ENCODE measurements at places on chromosomes 12 and 14. TPM values are rescaled to one million over a fixed set of nuclear protein-coding genes. Genes with fewer than 3 reads are reported as not detected.

NTS gene
- total RNA-seq, result 0.47 TPM

DNA sequence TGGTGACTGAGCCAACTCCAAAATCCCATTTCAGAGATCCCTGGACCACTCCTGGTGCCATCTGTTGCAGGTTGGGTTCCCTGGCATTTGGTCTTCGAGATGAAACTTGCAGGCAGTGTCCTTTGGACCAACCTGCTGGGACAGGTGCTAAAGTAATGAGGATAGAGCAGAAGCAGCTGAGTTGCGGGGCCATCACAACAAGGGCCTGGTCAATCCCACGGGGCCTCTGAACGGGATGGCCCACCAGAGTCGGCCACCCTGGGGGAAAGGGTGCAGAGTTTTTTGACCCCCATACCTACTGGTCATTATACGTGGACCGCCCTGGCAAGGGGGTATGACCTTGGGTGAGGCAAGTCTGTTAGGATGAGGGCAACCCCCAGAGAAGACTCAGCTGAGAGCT lies 39.3 kb downstream of the DLK1 start:
- peaks cover 62% of the 10 kb centered on the region for H3K27me3 ChIP-seq
- no peak for ATAC-seq
- no peaks in the 10 kb centered on the region for H3K4me1 ChIP-seq
- no peak overlapping the region for H3K4me3 ChIP-seq
- no peaks in the 10 kb centered on the region for H3K36me3 ChIP-seq

SERPINA6 gene
- not detected for total RNA-seq

DNA sequence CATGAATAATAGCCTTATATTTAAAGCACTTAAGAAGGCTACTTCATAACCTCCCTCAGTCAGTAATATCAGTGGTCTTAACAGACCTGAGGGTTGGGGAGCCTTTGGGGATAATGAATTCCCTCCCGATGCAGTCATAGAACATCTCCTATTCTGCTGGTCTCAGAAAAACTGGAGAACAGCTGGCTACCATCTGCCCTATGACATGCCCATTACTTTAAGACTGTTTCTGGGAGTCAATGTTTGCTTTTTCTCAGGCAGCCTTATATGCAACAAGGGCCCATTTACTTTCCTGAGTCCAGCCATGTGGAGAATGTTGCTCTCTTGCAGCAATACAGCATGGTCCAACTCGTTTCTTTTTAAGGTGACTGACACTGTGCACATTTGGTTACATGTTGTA lies 161.7 kb upstream of the PARP11 start:
- no peaks in the 10 kb centered on the region for H3K36me3 ChIP-seq
- no peak overlapping the region for H3K4me3 ChIP-seq
- no peak overlapping the region for H3K27ac ChIP-seq
- no peaks in the 10 kb centered on the region for H3K27me3 ChIP-seq

DNA sequence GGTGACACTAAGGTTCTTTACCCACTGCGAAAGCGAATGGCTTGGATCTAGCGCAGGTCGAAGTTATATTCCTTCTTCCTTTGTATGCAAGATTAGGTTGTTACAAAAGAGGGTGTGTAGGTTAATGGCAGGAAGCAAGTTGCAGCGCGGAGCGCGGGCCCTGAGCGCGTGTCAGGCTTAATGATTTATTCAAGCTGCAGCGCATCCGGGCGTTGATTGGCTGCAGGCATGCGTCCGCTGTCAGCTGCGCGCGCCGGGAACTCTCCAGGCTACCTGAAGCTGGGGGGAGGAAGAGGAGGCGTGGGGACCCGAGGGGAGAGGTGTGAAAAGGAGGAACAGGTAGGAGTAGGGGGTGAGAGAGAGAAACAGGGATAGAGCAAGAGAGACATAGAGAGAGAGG lies 7.4 kb downstream of the ASCL1 start:
- H3K27ac ChIP-seq, result no peak overlapping the region
- no peaks in the 10 kb centered on the region for H3K36me3 ChIP-seq
- H3K27me3 ChIP-seq, result peaks cover 96% of the 10 kb centered on the region
- H3K4me3 ChIP-seq, result no peak overlapping the region

- no peak overlapping the region for H3K27ac ChIP-seq
- no peak for ATAC-seq
- H3K4me1 ChIP-seq, result no peaks in the 10 kb centered on the region
- H3K27me3 ChIP-seq, result no peaks in the 10 kb centered on the region
- H3K36me3 ChIP-seq, result no peaks in the 10 kb centered on the region
- H3K4me3 ChIP-seq, result no peak overlapping the region
Observed at GRCh38 chr12:14923944-14924343, 14.4 kb downstream of the ERP27 start.

DNA sequence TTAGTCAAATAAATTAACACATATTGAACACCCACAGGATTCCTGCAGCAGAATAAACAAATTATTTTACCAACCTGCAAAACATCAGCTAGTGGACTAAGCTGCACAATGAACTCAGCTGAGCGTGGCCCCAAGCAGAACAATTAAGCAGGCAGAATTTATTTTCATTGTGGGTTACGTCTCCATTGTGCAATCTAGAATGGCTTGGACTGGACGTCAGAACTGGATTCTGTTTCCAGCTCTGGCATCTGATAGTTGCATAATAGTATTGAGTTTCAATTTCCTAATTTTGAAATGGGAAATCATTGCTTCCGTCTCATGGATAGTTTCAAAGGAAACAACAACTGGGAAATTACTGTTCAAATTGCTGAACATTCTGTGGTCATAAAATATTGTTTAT lies 35.5 kb upstream of the RERG start:
- H3K27me3 ChIP-seq, result no peaks in the 10 kb centered on the region
- ATAC-seq, result peak; percentile 89
- no peaks in the 10 kb centered on the region for H3K4me1 ChIP-seq
- no peak overlapping the region for H3K4me3 ChIP-seq
- H3K27ac ChIP-seq, result no peak overlapping the region

- no peak overlapping the region for H3K27ac ChIP-seq
- H3K36me3 ChIP-seq, result no peaks in the 10 kb centered on the region
Observed at GRCh38 chr14:103070971-103071542, 13.0 kb upstream of the LBHD2 start.

ADCY6 gene
- 31.4 TPM for total RNA-seq

STYK1 gene
- not detected for total RNA-seq

DNA sequence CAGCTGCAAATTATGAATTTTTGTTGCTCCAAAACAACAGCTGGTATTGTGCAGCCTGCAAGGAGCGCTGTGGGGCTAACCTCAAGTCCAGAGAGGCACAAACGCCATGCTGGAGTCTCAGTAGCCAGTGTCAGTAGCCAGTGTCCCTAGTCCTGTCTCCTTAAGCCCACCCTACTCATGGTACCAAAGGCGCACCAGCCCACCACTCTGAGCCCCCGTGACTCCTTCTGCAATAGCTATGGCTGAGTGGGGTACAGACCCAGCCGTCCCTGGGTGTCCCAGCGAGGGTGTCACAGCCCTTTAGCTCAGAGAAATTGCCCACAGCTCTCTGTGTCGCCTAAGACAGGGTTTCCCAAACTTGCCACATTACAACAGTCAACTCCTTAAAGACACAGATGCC lies 65.2 kb downstream of the ARL6IP4 start:
- H3K27me3 ChIP-seq, result no peaks in the 10 kb centered on the region
- H3K36me3 ChIP-seq, result no peaks in the 10 kb centered on the region
- no peak for ATAC-seq

OR4K14 gene
- not detected for total RNA-seq

DNA sequence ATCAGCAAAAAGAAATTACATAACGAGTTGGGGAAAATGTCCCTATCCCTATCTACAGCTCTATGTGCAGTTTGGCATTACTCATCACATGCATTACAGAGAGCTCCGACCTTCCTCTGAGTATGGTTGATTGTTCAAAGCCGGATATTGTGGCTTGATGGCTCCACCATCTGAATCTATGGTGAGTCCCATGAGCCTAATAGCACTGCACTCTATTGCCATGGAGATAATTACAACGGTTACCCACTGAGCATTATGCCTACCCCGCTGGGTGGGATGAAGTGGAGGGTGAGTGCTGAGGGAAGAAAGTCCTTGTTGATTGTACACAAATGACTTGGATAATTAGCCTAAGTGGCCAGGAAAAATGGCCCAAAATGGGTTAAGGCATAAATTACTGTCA lies 800.5 kb downstream of the NRXN3 start:
- no peaks in the 10 kb centered on the region for H3K4me1 ChIP-seq
- no peaks in the 10 kb centered on the region for H3K27me3 ChIP-seq
- H3K4me3 ChIP-seq, result no peak overlapping the region
- no peak overlapping the region for H3K27ac ChIP-seq
- no peak for ATAC-seq

- H3K4me3 ChIP-seq, result no peak overlapping the region
- peak overlapping the region; percentile 45 for H3K27ac ChIP-seq
- no peak for ATAC-seq
- peaks cover 13% of the 10 kb centered on the region for H3K4me1 ChIP-seq
- no peaks in the 10 kb centered on the region for H3K36me3 ChIP-seq
Observed at GRCh38 chr12:131131808-131132117, 178.1 kb downstream of the ADGRD1 start.

- peaks cover 2% of the 10 kb centered on the region for H3K4me1 ChIP-seq
- no peak overlapping the region for H3K27ac ChIP-seq
- H3K4me3 ChIP-seq, result no peak overlapping the region
Observed at GRCh38 chr14:32805979-32806378, 132.7 kb upstream of the NPAS3 start.

- no peaks in the 10 kb centered on the region for H3K4me1 ChIP-seq
- no peaks in the 10 kb centered on the region for H3K27me3 ChIP-seq
- H3K27ac ChIP-seq, result no peak overlapping the region
Observed at GRCh38 chr14:83827383-83827782, 1702.6 kb upstream of the FLRT2 start.

- peaks cover 82% of the 10 kb centered on the region for H3K36me3 ChIP-seq
- H3K4me1 ChIP-seq, result no peaks in the 10 kb centered on the region
- no peak for ATAC-seq
- no peaks in the 10 kb centered on the region for H3K27me3 ChIP-seq
Observed at GRCh38 chr14:35669782-35670181, 135.8 kb downstream of the INSM2 start.

GRCh38 chr14:100857233-100857922 lies 31.5 kb downstream of the MEG3 start:
- H3K36me3 ChIP-seq, result no peaks in the 10 kb centered on the region
- peaks cover 24% of the 10 kb centered on the region for H3K27me3 ChIP-seq
- no peak overlapping the region for H3K27ac ChIP-seq
- ATAC-seq, result no peak
- no peaks in the 10 kb centered on the region for H3K4me1 ChIP-seq

ANKS1B gene
- 21.3 TPM for total RNA-seq

DNA sequence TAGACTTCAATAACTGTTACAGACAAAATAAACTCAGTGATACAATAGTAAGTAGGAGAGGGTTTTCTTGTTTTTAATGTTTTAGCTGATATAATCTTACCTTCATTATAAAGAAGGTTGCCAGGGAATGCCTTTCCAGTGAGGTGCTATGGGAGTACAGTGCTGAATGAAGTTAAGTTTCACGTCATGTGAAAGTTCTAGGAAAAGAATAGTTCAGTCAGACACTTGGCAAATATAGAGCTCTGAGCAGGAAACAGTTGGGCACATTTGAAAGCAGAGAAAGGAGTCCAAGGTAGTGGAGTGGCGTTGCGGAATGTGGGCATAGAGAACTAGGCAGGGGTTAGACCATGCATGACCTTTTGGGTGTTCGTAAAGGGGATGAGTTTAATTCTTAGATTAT lies 88.6 kb upstream of the DCN start:
- H3K4me3 ChIP-seq, result no peak overlapping the region
- no peaks in the 10 kb centered on the region for H3K4me1 ChIP-seq
- H3K27ac ChIP-seq, result peak overlapping the region; percentile 74
- no peaks in the 10 kb centered on the region for H3K36me3 ChIP-seq
- no peak for ATAC-seq
- H3K27me3 ChIP-seq, result no peaks in the 10 kb centered on the region

GRCh38 chr14:72892103-72892878 lies 1.6 kb downstream of the DPF3 start:
- H3K4me3 ChIP-seq, result peak overlapping the region; percentile 89
- H3K27ac ChIP-seq, result peak overlapping the region; percentile 79
- H3K27me3 ChIP-seq, result peaks cover 44% of the 10 kb centered on the region
- H3K4me1 ChIP-seq, result peaks cover 37% of the 10 kb centered on the region
- no peaks in the 10 kb centered on the region for H3K36me3 ChIP-seq
- no peak for ATAC-seq

PRIMA1 gene
- total RNA-seq, result 17.9 TPM

DNA sequence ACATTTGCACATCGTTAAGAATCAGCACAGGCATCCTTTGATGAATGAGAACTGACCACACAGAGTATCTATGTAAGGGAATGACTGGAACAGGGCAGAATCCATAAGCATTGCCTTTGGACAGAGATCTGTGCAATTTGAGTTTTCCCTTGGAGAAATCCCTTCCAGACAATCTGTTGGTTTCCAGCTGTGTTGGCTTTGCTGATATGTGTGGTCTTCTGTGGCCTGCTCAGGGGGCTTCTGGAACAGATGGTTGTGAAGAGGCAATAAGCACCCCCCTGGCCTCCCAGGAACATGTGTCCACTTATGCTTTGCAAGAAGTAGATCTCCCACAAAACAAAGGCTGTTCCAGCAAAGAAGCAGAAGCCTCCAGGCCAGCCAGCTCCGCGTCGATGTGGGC lies 111.4 kb upstream of the TMEM132C start:
- H3K27ac ChIP-seq, result no peak overlapping the region
- no peaks in the 10 kb centered on the region for H3K36me3 ChIP-seq
- H3K27me3 ChIP-seq, result peaks cover 5% of the 10 kb centered on the region
- H3K4me3 ChIP-seq, result no peak overlapping the region
- no peaks in the 10 kb centered on the region for H3K4me1 ChIP-seq

GRCh38 chr12:77151030-77151429 lies 85.7 kb upstream of the E2F7 start:
- H3K27ac ChIP-seq, result no peak overlapping the region
- H3K27me3 ChIP-seq, result no peaks in the 10 kb centered on the region
- no peak overlapping the region for H3K4me3 ChIP-seq
- no peak for ATAC-seq
- no peaks in the 10 kb centered on the region for H3K36me3 ChIP-seq

KCNK13 gene
- 0.10 TPM for total RNA-seq

DNA sequence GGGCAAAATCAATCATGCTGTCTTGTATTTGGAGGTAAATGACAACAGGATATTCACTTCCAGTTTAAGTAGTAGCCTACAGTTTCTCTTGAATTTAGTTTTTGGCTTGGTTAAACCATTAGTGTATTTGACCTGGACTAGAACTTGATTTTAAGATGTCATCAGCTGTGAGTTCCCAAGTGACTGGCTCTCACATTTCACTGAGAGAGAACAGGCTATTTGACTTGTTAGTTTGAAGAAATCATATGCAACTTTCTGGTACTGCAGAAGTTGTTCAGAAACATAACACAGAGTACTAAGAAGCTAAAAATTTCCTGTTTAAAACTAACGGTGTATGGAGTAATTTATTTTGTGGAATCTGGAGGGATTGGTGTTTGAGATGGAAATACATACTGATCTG lies 22.3 kb downstream of the MNAT1 start:
- H3K4me3 ChIP-seq, result no peak overlapping the region
- no peaks in the 10 kb centered on the region for H3K27me3 ChIP-seq
- peaks cover 32% of the 10 kb centered on the region for H3K4me1 ChIP-seq
